ENCODE measurements at places on chromosomes 3 and 15.

- no peak for DNase-seq
Observed at GRCh38 chr3:111967068-111967467, 11.8 kb upstream of the ABHD10 start.

DNA sequence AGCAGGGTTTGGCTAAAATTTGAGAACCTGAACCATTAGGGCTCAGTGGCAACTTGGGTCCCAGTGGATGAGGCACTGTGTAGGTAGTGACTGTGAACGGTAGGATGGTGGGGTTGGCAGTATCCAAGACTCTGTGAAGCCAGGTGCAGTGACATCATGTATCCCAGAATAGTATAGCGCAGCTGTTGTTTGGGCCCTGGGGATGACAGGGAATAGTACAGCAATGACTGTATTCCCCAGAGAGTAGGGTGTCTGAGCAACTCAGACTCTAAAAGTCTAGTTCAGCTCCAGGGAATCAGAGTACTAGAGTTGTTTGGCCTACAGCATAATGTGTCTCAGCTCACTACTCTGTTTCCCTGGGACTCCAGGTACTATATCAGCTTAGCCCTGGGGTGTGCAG, 20.7 kb upstream of the PPP2R3A start:
- no peak for DNase-seq

DNA sequence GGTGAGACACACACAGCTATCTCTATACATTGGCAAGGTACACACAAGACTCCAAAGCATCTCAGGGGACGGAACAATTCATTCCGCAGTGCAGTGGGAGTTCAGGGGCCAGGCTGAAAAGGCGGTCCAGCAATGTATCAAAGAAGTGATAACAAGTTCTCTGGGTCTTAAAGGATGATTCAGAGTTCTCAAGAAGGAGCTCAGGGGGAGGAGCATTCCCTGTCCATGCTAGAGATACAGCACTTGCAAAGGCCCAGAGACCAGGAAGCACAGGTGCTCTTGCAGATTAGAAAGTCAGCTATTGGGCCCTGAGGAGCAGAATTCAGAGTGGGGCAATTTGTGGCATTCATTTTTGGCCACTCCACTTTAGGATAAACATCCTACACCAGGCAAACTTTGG, 34.9 kb downstream of the MECOM start:
- DNase-seq, result no peak

DNA sequence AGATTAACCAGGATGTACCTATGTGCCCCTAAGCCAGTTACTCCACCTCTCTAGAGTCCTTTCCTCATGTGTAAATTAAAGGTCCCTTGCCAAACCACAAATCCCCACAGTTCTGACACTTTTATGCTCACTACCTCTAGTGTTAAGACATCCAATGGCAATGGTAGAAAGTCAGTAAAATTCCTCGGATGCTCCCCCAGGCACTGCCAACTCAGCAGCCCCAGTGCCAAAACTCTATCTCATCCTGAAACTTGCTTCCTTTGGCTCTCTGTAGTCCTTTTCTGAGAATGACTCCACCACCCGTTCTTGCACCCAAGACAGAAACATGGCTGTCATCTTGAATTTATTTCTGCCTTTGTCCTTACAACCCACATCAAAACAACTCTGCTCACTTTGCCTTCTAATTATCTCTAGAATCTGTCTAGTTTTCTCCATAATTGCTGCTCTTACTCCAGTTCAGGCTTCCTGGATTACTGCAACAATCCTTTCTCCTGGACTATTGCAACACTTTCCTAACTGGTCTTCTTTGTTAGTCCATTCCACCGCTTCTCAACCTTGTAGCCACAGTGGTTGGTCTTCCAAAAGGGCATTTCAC, 41.6 kb downstream of the MB21D2 start:
- no peak for DNase-seq
